Aorta (tissue), 5 donors: ENCODE measurements at places on chromosomes 4 and X. TPM values are rescaled to one million over a fixed set of nuclear protein-coding genes. Genes with fewer than 3 reads are reported as not detected.

DNA sequence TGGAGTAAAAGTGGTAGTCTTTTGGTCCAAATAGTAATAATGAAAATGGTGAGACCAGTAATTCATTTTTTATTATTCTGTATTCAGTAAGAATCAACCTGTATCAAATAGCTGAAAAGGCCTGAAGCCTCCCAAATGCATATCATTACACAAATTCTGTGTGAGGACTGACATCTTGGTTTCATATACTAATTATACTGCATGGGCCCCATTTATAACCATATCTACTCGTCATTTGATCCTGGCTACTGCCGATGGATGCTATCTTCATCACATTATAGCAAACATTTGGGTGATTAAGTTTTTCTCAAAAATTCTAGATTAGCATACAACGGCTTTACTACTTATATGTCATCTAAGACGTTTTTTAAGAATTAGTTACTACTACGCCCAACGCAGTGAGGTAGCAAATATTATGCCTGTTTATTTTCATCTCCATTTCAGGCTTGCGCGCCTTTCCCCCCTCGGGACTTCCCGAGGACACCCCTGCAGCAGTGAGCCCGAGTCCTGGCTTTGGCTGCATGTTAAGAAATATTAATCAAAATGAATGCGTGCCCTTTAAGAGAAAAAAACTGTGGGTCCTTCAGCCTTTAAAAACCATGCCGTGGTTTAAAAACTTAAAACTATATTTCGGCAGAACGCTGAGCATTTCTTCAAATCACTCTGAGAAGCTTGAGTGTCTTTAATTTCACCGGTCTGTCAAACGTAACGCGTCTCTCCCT is 814 bp upstream of the MMAA start:
- no peak for DNase-seq
- H3K4me3 ChIP-seq = peak overlapping the region; percentile 96
- H3K4me1 ChIP-seq = peaks cover 4% of the 10 kb centered on the region
- peak overlapping the region; percentile 91 for H3K27ac ChIP-seq

The SRD5A3 gene
- 11.7 TPM for total RNA-seq

The ADH1A gene
- total RNA-seq = 2.7 TPM

DNA sequence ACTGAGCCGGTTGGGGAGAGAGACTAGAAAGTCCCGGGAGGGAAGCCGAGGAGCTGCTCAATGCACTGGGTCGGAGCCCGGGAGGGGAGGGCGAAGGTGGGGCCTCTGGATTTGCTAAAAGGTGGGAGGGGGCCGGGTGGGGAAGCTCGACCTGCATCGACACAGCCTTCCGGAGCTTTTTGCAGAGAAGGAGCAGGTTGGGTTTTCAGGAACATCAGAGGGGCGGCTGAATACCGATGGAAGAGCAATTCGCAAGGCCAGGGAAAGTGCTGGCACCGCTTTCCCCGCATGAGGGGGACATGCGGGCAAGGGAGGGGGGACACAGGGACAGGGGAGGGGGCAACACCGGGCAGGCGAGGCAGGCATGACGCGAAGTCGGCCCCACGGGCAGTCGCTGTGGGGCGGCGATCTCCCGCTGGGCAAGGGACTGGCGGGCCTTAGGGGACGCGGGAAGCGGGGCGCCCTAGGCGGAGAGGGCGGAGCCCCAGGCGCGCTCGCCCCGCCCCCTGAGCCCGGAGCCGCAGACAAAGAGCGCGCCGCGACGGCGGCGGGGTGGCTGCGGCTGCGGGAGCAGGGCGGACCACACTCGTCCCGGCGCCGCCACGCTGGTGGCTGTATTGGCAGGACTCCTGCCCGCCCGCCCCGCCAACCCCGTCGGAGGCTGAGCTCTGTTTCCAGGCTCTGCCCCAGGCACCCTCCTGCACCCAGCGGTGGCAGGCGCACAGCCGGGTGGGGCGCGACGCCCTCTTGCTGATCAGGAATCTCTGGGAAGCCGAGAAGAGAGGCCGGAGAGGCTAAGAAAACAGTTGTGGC is 11.6 kb downstream of the PDZD4 start:
- H3K4me3 ChIP-seq = peak overlapping the region; percentile 25
- no peak for DNase-seq
- H3K27ac ChIP-seq = no peak overlapping the region
- no peaks in the 10 kb centered on the region for H3K36me3 ChIP-seq

The DEFB131A gene
- not detected for total RNA-seq

- H3K4me1 ChIP-seq = no peaks in the 10 kb centered on the region
- H3K4me3 ChIP-seq = no peak overlapping the region
- H3K36me3 ChIP-seq = no peaks in the 10 kb centered on the region
- H3K27me3 ChIP-seq = no peaks in the 10 kb centered on the region
These were observed 10.2 kb downstream of the ANK2 start for GRCh38 chr4:113059449-113060182.
